ENCODE measurements at places on chromosomes 13 and 19.
A peak's percentile ranks its signal among the peaks of the same experiment; 100 is the strongest.

GRCh38 chr13:26529441-26529840, 28.0 kb upstream of the WASF3 start:
- DNase-seq = peak; percentile 56

DNA sequence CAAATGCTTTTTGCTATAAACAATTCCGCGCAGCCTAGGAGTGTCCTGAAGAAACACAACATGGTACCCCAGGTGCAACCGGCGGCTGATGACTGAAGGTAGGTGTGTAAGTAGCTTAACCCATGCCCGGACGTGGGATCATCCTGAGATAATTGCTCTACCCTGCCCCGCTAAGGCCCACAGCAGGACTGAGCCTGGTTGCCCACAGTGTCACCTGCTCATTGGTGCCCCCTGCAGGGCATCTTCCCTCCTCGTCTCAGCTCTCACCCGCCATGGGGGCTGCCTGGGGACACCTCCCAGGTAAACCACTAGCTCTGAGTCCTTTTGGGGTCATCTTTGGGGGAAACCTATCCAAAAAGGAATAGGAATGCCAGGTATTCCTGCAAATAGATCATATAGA, 22.3 kb downstream of the TMEM161A start:
- DNase-seq = peak; percentile 15

- no peak for DNase-seq
Measured at GRCh38 chr19:54024660-54025059, 33.2 kb downstream of the CACNG6 start.

GRCh38 chr19:28168557-28168956, 1044.4 kb downstream of the UQCRFS1 start:
- DNase-seq = no peak

GRCh38 chr19:31214086-31214485, 135.2 kb downstream of the TSHZ3 start:
- peak; percentile 100 for DNase-seq

DNA sequence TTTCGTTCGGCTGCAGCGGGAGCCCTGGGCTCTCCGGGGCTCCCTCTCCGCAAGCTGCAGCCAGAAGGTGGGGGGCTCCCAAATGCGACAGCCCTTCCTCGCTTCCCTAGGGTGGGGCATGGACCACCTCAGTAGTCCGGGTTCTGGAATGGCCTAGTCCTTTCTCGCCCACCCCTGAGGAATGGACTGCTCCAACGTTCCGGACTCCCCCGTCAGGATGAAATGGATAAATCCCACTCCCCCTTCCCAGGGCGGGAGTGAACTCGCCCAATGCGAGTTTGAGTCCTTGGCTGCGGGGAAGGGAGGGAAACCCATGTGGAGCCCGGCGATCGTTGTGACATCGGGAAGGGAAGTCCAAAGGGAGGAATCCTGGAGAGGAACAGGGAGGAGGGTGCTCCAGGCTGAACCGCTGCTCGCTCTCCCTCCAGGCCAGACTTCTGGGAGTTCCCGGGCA, 5.5 kb downstream of the HRC start:
- DNase-seq = peak; percentile 93

- DNase-seq = no peak
Measured at GRCh38 chr13:112905086-112905485, 63.9 kb upstream of the MCF2L start.

- no peak for DNase-seq
Measured at GRCh38 chr13:105343134-105343806, 1192.2 kb downstream of the EFNB2 start.

DNA sequence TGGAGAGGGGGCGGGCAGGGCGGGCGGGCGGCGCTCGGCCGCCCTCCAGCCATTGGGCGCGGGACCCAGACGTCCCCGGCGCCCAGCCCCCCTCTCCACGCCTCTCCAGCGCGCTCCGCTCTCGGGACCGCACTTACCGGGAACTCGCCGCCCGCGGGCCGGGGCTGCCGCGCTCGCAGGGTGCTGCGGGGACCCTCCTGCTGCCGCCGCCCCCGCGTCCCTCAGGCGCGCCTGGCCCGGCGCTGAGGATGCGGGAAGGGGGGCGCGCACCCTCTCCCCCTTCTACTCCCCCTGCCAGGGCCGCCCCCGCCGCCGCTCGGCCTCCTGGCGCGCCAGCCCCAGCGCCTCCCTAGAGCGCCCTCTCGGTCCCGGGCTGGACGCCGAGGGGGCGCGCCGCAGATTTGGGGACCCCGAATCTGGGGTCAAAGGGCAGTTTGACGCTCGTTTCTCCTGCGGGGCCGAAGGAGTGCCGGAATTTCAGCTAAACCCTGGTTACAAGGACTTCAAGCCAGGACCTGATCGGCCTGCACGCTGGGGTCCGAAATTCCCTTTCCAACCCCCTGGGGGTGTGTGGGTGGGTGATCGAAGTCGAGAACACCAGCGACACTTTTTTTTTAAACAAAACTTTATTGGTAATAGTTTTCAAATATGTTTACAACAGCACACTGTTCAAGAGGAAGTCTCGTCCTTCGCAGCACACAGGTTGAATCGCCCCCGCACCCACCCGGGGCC, 696 bp upstream of the SAMD1 start:
- peak; percentile 70 for DNase-seq

GRCh38 chr19:48646722-48647216, 782 bp upstream of the CA11 start:
- DNase-seq = no peak

DNA sequence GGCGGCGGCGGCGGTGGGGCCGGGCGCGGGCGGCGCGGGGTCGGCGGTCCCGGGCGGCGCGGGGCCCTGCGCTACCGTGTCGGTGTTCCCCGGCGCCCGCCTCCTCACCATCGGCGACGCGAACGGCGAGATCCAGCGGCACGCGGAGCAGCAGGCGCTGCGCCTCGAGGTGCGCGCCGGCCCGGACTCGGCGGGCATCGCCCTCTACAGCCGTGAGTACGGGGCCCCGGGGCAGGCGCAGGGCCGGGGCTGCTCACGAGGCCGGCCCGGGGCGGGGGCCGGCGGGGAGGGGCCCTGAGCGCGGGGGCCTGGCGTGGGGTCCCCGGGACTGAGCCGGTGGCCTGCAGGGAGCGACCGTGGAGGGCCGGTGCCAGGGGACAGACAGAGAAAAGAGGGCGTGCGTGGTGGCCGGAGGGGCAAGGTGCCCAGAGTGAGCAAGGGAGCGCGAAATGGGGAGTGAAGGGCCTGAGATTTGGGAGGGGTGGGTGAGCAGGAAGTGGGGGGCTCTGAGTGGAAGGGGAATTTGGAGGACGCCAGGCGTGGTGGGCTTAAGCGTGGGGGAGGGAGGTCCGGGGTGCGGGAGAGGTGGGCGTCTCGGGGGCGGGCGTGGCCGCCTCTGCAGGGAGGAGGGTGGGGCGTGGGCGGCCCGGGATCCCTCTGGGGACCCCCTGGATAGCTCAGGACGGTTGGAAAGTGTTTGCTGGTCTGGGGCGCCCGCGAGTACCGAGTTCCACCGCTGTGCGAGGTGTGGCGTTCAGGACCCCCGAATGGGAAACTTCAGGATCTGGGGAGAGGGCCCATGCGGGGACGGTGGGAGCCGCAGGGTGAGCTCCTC, 575 bp downstream of the CARM1 start:
- DNase-seq = peak; percentile 34

- DNase-seq = no peak
Measured at GRCh38 chr19:40367577-40368434, 19.3 kb downstream of the PLD3 start.

Measured in fibroblast of skin of right biceps (primary cell).